ENCODE measurements at places on chromosomes 4 and X.
A peak's percentile ranks its signal among the peaks of the same experiment; 100 is the strongest.

DNA sequence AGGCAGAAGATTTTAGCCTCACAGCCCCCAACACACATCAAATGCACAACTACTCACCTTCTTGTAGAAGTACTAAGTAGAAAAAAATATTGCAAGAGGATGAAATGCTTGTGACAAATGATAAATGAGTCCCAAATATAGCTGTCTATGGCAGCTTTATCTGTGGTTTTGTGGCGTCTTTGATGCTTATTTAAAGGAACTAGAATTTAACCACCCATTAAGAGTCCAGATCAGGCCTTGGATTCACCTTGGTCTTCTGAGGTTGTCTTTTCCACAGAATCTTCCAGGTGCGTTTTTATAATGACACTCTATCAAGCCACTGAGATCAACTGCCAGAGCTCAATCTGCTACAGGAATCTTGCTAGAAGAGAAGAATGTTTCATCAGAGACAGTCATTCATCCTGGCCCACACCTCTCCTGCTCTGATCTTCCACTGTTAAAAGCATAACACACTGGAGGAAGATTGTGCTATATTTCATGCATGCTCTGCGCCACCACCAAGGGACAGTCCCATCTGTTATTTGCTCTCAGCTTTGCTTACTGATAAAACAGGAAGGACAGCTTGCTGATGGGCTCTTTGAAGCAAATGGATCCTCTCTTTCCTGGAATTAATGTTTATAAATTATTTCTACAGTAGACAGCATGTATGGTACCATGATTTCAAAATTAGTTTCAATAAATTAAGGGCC lies 144.1 kb downstream of the SLC7A11 start:
- no peak for DNase-seq

- no peak for DNase-seq
Observed at GRCh38 chr4:177855507-177856197, 413.4 kb upstream of the AGA start.

DNA sequence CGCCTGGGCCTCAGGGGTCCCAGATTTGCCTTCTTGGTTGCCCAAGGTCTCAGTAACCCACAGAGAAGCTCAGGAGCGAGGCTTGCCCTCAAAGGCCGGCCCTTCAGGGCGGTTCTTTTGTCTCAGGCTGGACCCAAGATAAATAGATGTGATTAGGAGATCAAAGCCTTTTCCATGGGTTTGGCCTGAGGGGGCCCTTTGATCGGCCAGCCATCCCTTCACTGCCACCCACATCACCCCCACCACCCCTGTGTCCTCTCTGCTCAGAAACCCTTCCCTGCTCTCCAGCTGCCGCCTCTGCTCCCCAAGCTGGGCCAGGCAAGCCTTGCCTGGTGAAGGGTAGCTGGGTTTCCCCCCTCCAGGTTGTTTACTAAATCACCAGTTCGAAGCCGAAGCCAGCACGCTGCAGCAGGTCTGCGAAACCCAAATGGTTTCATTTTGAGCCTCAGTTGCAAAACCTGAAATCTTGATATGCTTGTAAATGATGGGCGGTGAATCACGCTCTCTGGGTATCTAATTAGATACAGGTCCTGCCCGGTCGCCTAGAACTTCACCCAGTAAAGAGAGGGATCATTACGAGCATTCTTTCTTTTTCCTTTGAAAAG lies 202.6 kb upstream of the BCOR start:
- DNase-seq, result peak; percentile 16

- no peak for DNase-seq
Observed at GRCh38 chr4:173420324-173420752, 21.4 kb upstream of the SCRG1 start.

DNA sequence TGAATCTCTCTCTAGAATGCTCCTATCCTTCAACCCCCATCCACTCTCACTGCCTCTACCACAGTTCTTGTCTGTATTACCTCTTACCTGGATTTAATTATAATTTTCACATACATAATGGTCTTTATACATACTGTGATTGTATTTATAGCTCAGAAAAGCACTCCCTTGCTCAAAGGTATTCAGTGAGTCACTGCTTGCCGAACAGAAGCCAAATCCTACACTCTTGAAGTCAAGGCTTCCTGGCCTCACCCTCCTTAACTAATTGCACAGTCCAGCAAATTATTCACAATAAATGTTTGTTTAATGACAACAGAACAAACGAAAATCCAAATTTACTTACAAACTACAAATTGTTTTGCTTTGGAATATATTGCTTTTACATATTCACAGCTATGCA lies 159.5 kb downstream of the KLHL13 start:
- no peak for DNase-seq

GRCh38 chr4:31365006-31365690 lies 645.0 kb downstream of the PCDH7 start:
- no peak for DNase-seq

- no peak for DNase-seq
Observed at GRCh38 chr4:26273616-26273980, 47.2 kb upstream of the RBPJ start.

DNA sequence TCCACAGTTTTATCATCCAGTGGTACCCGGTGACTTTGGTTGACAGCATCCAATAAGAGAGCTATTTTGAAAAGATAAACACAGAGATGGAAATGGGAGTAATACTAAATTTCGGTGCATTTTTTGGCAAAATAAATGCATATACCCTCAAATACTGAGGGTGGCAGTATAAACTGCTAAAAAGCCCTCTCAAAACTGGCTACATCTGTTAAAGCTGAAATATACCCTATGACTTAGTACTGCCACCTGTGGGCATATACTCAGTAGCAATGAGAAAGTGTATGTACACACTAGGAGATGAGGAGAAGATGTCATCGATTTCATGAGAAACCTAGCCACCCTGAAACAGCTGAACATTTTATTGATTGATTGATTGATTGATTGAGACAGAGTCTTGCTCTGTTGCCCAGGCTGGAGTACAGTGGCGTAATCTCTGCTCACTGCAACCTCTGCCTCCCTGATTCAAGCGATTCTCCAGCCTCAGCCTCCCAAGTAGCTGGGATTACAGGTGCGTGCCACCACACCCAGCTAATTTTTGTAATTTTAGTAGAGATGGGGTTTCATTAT lies 12.2 kb upstream of the TMEM128 start:
- DNase-seq, result no peak

DNA sequence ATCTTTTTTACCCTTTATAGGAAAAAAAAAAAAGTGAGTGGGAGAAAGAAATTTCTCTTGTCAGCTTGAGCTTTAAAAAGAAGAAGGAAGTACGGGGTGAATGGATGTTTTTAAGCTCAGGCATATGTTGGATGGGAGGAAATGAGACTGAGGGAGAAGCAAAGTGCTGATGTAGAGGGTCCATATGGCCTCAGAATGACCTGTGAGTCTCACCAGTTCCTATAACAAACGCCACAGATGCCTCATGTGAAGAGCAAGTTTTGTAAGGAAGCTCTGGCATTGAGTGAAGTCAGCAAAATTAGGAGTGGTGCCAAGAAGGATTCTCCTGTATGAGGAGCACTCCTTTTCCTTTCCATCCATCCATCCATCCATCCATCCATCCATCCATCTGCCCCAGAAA lies 214.6 kb downstream of the PTTG2 start:
- DNase-seq, result no peak

DNA sequence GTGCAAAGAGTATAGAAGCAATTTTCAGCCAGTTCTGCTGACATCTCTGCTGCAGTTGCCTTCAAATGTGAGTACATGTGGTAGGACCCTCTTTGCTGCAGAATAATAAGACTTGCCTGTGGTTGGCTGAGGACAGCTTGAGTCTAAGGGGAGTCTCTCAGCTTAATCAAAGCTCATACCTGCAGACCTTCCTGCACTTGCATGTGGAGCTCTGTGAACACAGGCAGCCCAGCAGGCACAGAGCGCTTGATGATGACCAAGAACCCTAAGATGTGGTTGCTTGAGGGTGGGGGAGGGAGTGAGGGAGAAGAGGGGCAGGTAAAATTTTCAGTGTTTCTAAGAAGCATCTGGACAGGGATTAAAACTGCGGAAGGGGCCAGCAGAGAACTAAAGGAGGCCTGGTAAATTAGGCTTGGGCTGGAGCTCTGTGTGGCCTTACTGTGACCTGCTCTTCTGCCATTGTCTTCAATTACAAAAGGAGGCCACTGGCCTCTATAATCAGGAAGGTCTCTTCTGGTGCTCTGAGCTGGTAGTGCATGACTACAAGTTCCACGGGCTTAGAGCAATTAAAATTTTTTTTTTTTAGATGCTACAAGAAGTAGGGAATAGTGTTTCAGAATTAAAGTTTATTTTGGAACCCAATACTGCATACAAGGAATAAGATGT lies 59.9 kb upstream of the CHRNA9 start:
- no peak for DNase-seq

GRCh38 chr4:57148177-57148576 lies 38.0 kb upstream of the IGFBP7 start:
- DNase-seq, result no peak

DNA sequence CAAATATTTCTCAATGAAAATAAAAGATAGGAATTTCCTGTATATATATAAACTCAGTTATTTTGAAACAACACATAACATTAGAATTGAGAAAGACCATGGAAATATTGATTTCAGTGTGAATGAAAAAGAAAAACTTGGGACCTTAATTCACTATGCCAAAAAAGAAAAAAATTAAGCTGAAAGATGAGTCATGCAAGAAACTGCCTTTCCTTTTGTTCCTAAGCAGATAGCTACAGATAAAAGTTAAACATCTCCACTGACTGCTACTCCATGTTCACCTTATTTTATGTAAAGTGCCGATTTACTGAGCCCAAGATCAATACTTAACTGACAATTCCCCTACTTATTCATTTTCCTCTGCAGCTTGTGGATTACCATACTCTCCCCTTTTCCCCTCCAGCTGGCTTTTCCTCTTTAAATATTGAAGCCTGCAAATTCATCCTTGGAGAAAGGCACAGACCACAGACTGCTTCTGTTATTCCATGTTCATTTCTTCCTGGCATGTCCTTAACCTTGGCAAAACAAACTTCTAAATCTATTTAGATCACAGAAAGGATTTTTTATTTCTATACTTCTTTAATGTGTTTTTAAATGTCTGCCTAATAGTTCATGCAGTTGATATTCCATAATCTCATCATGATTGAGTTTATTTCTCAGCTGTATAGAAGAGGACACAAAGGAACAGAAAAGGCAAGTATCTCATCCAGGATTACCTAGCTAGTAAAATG lies 40.5 kb upstream of the YTHDC1 start:
- no peak for DNase-seq

GRCh38 chr4:122625156-122625555 lies 4.3 kb upstream of the IL21 start:
- no peak for DNase-seq

DNA sequence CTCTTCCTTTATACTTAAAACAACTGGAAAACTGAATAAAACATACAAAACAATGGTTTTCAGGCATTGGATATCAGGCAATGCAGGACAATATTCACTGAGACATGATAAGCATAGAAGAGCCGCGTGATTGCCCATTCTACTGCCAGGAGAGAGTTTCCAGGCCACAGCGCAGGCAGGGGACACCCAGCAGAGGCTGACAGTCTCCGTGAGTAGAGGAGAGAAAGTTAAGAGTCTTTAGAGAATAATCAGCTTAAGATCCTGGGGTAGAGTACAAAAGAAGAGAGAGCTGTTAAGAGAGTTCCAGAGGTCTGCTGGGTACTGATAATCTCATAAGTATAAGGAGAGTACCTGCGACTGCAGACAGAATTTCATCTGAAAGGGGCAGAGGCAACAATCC lies 18.4 kb upstream of the FRAS1 start:
- no peak for DNase-seq

DNA sequence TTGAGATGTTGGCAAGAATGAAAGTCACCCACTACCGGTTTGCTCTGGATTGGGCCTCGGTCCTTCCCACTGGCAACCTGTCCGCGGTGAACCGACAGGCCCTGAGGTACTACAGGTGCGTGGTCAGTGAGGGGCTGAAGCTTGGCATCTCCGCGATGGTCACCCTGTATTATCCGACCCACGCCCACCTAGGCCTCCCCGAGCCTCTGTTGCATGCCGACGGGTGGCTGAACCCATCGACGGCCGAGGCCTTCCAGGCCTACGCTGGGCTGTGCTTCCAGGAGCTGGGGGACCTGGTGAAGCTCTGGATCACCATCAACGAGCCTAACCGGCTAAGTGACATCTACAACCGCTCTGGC lies 12.3 kb downstream of the RPL9 start:
- DNase-seq, result no peak

- no peak for DNase-seq
Observed at GRCh38 chrX:30659421-30659820, 6.2 kb downstream of the GK start.

- DNase-seq, result no peak
Observed at GRCh38 chr4:61545902-61546480, 345.9 kb downstream of the ADGRL3 start.

GRCh38 chrX:69538321-69538876 lies 34.3 kb downstream of the NALF2 start:
- peak; percentile 61 for DNase-seq

GRCh38 chrX:95662200-95662599 lies 1022.4 kb upstream of the DIAPH2 start:
- DNase-seq, result no peak

DNA sequence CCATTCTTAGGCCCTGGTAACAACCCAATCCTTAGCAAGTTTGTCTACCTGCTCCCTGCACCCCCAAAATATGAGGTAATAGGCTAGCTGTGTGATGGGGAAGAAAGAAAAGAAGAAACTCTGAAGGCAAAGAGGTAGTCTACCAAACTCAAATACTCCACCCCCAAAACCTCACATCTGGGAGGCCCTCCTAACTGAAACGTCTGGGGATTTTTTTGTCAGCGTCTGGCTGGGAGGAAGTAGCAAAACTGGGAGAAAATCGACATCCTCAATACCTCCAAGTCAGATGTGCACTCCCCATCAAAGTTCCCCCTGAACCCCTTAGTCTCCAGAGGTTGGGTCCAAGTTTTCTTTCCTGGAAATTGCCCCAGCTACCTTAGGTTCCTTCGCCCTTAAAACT lies 1.0 kb downstream of the LAMP2 start:
- no peak for DNase-seq
